Hematopoietic multipotent progenitor cell treated with erythropoietin and hydrocortisone succinate and interleukin-3 and kit ligand, for 4 days (in vitro differentiated cells): ENCODE measurements at places on chromosomes 12 and 14.

DNA sequence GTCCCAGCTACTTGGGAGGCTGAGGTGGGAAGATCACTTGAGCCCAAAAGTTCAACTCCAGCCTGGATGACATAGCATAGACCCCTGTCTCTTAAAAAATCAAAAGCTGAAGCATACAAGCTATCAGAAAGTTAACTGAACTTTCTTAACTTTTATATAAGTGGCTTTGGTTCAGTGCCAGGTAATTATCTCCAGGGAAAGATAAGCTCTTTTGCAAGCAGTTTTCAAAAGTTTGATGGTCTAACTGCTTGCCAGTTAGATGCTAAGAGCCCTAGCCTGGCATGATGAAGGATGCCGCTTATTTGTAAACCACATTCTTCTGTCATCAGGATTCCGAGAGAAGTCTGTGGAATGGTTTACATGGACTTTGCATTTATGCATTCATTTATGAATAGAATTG lies 409.1 kb downstream of the AEBP2 start:
- peak; percentile 35 for DNase-seq

GRCh38 chr12:67772267-67773169 lies 124.0 kb downstream of the DYRK2 start:
- no peak for DNase-seq

GRCh38 chr12:105769486-105769885 lies 369.3 kb downstream of the NUAK1 start:
- DNase-seq = no peak

DNA sequence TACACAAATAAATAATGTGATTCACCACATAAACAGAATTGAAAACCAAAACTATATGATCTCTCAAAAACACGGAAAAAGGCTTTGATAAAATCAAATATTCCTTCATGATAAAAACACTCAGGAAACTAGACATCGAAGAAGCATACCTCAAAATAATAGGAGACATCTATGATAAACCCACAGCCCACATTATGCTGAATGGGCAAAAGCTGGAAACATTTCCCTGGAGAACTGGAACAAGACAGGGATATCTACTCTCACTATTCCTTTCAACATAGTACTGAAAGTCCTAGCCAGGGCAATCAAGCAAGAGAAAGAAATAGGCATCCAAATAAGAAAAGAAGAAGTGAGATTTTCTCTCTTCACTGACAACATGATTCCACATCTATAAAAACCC lies 371.5 kb upstream of the ATXN7L3B start:
- DNase-seq = no peak

- DNase-seq = no peak
Measured at GRCh38 chr12:51921017-51921725, 13.9 kb downstream of the ACVRL1 start.

DNA sequence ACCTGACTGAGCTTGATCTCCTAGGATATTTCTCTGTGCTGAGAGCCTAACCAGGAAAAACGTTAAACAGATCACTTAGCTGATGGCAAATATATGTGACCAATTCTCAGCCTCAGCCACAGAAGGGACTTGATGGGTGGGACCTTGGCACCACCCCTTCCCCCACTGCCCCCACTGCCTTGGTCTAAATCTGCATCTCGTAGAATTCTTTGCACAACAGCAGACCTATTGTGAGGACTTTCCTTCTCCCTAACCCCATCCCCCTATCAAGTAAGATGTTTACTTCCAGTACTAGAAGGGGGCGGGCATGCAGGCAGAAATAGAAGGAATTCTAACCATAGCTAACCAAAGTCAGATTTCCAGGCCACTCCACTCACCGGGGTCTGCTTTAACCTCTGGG lies 313.2 kb downstream of the PCNX1 start:
- DNase-seq = no peak

DNA sequence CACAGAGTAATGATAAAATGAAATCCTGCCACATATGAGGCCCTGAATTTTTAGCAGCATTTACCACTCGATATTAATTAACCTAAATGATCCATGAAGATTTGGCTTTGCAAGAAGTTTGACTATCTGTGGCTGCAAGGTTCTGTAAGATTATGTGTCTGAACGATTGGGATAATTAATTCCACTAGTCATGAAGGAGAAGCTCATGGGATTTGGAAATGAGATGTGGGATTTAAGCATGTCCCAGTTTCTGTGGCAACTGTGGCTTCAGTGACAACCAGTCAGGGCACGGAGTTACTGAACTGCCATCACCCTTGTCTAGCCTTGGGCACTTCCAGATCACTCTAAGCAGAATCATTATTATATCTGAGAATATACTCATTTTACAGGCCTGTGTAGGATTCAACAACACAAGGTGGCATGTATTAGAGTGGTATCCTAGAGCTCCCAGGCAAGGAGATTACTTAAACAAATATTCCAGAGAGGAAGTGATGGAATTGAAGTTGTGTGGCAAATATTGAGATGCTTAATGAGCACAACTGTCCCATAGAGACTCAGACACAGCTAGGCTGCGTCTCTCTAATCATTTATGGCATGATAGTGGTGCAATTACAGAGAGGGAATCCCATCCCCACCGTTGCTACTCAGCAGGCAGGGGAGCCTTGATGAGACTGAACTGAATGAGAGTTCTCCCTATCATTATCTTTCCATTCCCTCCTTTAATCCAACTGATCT lies 205.0 kb upstream of the KRR1 start:
- DNase-seq = no peak

- peak; percentile 16 for DNase-seq
Measured at GRCh38 chr12:30613119-30613830, 82.4 kb downstream of the IPO8 start.

DNA sequence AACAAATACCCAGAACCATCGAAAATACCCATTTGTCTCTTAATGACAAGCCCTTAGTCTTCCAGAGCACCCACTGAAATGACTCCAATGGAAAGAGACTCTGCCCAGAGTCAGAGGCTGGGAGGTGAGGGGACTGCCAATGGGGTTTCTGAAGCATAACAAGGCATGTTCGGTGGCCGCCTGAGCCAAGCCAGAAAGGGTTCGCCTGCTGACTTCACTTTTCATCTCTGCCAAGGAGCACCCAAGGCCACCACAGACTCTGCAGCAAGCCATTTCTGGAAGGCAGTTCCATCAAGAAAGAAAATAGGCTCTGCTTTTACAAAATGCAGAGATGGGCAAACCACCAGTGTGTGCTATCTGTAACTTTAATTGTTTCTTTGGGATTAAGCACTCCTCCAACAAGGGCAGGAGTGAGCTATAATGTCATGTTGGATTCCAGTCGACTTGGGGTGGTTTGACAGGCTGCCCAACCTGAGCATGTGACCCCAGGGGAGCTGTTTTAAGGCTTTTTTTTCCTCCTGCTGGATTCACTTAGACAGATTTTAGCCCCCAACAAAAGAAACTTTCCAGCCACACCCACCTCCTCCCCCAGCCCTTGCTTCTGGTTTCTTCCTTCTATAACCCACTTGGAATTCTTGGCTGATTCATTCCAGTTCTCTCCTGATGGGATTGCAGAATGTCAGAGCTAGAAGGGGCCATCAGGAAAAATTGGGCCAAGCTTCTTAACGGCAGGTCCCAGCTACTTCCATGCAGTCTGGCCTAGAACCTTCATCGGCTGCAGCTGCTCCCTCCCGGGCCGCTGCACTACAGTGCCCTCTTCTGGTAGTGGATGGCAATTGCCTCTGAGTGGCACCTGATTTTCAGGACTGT lies 24.1 kb downstream of the CKAP4 start:
- peak; percentile 78 for DNase-seq

- no peak for DNase-seq
Measured at GRCh38 chr12:42686514-42687172, 97.1 kb upstream of the PRICKLE1 start.

DNA sequence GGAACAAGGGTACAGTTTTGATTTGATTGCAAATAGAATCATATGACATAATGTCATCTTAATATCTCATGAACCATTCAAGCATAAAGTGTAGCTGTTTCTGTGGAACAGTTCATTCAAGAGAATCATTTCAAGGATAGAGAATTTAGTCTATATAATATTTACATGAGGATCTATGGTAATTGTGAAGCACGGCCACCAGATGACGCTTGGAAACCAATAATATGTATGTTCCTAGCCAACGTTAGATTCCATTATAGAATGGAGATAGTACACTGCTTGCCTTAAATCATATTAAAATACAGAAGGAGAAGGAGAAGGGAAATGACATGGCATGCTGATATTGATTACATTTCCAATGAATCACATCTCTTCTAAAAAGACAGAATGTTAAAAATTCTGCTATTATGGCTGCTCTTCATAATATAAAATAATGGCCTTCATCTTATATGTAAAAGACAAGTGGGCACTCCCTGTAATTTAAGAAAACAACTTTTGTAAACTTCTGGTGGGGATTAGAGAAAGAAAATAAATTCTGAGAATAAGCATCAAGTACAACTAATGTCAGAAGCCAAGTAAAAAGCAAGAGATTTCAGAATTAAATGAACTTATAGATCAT lies 351.0 kb downstream of the NAV3 start:
- DNase-seq = peak; percentile 57

- no peak for DNase-seq
Measured at GRCh38 chr14:101361044-101361443, 200.3 kb upstream of the DIO3 start.

DNA sequence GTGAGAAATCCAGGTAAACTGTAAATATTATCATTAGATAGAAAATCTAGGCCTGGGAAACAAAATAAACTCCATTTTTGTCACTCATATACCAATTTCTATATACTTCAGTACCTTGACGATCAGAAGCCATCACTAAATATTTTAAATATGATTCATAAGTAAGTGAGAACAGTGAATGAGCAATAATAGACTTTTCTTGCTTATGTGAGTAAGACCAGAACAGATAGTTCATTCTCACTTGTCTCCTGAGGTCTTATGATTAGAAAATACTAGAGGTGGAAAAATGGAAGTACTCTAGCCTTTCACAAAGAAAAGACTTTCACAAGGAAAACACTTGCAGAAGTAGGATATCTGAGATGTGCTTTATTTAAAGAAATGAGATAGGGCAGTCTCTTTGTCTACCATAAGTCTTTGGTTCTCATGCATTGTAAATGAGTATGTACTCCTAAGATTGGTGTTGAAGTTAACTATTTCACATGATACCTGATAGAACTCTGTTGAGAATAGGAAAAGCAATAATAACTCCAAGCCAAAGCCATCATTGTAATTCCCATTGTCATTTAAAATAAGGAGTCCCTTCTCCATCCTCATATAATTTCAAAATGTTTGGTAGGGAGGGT lies 10.1 kb upstream of the SMCO3 start:
- DNase-seq = no peak

DNA sequence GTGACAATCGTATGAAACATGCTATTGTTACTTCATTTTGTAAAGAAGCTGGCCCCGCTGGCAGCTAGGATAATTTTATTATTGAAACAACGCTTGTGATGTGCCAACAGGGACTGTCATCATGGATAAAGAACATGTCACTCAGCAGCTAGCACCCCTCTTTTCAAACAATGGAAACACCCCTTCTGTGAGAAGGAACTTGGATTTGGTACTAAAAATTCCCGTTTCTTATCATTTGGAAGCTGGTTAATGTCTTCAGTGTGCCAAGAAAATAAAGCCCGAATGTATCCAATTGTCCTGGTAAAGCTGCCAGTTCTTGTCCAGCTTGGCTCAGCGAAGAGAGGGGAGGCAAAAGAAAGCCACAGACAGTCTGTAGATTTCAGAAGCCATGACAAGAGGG lies 186.6 kb downstream of the PHLDA1 start:
- DNase-seq = no peak

GRCh38 chr12:100643246-100643645 lies 69.8 kb downstream of the GAS2L3 start:
- no peak for DNase-seq

GRCh38 chr12:116609319-116610114 lies 50.3 kb downstream of the MAP1LC3B2 start:
- DNase-seq = peak; percentile 76

- DNase-seq = no peak
Measured at GRCh38 chr14:91163316-91163715, 49.4 kb downstream of the DGLUCY start.

- DNase-seq = no peak
Measured at GRCh38 chr12:47864646-47865235, 40.1 kb downstream of the VDR start.

DNA sequence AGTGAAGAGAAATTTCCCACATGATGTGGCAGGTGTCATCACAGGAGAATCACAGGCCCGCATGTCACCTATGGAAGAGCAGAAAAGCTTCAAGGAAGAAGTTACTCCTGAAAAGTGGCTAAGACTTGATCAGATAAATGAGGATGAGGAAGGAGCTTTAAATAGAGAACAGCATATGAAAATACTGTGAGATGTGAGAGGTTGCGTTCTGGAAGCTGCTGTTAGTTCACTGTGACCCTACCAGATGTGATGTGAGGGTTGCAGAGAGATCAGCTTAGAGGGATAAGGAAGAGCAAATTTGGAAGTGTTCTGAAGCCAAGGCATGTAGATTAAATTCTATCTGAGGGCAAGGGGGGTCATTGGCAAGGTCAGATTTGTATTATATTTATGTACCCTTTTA lies 17.1 kb downstream of the ERP27 start:
- no peak for DNase-seq

GRCh38 chr12:70849265-70849960 lies 71.1 kb downstream of the PTPRR start:
- peak; percentile 20 for DNase-seq

DNA sequence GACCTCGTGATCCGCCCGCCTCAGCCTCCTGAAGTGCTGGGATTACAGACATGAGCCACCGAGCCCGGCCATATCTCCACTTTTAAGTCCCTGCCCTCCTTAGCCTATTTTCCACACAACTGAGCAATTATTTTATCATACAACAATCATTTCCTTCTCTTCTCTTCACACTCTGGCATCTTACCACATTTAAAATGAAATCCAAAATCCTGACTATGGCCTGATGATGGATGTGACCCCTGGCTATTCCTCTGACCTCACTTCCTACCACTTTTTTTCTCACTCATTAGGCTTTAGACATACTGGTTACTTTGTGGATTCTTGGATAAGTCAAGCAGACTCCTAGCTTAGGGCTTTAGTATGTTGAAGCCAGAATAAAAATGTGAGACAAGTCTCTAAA lies 21.9 kb upstream of the EID3 start:
- DNase-seq = no peak

DNA sequence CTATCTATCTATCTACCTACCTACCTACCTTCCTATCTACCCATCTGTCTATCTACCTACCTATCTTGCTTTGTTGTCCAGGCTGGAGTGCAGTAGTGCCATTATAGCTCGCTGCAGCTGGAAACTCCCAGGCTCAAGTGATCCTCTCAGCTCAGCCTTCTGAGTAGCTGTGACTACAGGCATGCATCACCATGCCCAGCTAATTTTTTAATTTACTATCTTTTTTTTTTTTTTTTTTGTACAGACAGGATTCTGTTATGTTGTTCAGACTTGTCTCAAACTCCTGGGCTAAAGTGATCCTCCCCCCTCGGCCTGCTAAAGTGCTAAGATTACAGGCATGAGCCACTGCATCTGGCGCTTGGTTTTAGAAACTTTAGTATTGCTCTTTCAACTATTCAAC lies 762.4 kb downstream of the SLC6A15 start:
- DNase-seq = no peak
